Urinary bladder (tissue), 4 donors: ENCODE measurements at places on chromosomes 12 and 14.

- no peak for DNase-seq
Observed at GRCh38 chr14:89013098-89013504, 188.7 kb downstream of the TTC8 start.

DNA sequence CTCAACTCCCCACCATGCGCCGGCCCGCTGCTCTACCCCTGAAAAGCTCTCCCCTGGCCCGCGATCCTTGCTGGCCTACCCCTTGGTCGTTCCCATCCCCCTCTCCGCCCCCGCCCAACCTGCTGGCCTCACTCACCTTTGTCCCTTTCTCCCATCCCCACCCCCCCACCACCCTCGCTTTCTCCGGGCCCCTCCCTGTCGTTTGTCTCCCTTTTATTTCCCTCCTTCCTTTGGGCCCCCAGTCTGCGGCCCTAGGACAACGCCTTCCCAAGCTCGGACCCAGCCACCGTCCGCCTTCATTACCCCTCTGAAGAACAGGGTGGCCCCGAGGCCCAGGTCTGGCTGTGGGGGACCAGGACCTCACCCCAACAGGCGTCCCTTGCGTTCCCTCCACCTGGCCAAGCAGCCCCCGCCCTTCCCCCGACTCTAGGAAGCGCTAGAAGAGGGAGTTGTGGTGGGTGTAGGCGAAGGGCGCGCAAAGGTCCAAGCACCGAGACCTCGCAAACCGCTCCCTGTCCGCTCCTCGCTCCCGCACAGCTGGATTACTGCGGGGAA, 6.9 kb upstream of the SLC7A7 start:
- DNase-seq: no peak

DNA sequence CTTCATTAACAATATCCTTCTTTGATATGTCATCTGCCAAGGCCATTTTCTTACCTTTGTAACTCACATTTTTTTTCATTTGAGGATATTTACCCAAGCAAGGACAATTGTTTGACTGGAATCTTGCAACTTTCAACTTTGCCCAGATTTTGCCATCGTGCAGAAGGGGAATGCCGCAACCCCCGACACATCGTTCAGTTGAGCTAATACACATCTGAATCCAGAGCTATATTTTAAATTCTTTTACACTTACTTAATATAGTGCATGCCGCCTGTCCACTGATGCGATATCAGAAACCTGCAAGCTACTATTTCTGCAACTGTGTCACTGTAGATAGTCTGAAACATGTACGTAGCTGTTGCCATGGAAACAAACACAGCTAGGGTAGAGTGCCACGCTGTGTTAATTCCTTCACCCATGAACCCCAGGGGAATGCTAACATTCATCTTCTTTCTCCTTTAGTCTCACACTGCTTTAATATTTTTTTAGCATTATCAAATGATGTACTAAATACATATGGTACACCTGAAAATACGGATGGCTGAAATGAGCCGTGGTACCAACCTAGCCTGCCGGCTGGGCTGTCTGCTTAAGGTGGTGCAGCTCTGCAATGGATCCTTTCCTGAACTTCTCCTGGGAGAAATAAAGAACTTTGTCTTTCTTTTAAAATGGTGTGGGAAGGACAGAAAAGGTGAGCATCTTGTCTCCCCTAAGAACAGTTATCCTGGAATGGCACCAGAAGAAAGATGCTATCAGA, 77.0 kb upstream of the FOXN3 start:
- DNase-seq: no peak

GRCh38 chr14:97380539-97380941, 583.4 kb downstream of the VRK1 start:
- DNase-seq: no peak

DNA sequence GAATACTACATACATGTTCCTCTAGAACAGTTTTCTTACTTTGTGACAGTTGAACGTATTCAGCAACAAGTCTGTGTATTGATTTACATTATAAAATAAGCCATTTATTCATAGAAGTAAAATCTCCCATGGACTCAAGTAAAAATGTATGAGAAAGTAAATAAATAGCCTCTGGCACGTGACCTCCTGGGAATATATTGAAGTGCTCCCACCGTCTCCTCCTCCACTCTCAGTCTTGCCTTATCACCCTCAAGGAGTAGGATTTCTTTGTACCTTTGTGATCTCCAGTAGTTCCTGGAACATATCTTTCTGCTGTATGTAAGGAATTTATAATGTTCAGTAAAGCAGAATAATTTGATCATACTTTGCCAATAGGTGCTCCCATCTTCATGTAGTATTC, 90.9 kb downstream of the DIP2B start:
- DNase-seq: no peak

DNA sequence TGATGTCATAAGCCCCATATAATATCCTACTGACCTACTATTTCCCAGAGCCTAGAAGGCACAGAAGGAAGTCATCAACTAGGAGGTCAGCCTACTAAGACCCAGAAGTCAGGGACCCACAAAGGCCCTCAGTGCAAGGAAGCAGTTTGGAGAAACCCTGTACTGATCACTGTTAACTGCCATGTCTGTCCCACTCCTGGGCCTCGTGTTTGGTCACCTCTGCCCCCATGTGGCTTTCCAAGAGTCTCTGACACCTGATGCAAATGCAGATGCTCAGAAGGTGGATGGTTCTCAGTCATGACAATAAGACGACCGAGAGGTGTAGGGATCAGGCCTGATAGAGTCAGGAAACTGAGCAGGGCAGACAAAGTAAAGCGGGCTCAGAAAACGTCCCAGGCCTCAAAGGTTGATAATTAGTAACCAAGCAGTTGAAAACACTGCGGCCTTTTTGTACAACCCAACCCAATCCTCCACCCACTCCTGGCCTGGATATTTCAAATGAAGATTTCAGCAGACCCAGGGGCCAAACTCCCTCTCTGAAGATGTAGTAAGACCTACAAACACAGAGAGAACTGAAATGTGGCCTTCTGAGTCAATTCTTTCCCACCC, 23.4 kb downstream of the PRKAB1 start:
- no peak for DNase-seq

GRCh38 chr14:72631401-72631800, 262.5 kb downstream of the DPF3 start:
- no peak for DNase-seq

DNA sequence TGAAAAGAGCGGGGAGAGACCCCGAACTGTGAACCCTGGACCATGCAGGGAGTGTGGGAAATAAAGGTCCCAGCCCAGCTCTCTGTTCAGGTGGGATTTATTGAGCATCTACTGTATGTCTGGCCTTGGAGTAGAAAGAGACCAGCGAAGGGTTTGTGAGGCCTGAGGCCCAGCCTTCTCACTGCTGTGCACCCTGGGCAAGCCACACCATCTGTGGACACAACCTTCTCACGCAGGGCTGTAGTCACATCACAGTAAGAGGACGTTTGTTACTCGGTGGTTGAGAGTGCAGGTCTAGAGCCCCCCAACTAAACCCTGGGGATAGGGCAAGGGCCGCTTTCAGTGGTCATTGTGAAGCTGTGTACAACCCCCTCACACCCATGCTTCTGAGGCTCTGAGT, 18.2 kb downstream of the FAM222A start:
- no peak for DNase-seq

DNA sequence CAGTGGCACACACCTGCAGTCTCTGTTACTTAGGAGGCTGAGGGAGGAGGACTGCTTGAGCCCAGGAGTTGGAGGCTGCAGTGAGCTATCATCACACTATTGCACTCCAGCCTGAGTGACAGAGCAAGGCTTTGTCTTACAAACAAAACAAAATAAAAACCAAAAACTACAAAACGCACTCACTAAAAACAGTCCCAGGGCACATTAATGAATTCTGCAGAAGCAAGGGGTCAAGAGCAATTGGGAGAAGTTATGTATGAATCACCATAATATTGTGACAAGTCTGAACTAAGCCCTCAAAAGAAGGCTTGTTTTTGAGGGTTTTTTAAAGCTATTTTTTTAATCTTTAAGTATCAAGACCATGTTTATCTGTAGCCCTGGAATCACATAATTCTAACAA, 201.1 kb downstream of the MED13L start:
- no peak for DNase-seq

DNA sequence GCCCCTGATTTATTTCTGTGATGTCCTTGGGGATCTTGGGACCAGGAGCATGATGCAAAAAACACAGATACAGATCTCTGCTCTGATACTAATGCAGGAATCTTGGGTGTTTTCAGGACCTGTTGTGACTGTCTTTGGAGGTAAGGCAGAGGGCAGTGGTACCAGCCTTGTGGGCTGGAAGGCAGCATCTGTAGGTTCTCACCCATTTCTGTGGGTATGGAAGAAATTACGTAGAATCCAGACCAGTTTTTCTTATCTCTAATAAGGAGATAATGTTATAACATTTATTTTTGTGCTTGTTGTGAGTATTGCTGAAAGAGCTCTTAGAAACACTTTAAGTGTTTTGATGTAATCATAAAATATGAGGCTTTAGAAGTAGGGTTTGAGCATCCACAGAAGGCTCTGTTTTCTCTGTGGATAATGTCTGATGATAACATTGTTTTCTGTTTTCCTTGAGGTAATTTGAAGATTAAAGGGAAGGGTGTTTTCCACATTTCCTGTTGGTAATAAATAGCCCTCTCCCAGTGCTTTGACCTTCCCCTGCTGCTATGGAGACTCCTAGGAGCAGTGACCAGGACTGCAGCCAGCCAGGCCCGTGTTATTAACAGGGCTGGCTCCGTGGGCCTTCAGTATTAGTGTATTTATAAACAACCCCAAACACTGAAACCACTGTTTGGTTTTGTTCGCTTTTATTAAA, 9.4 kb upstream of the DCP1B start:
- no peak for DNase-seq

DNA sequence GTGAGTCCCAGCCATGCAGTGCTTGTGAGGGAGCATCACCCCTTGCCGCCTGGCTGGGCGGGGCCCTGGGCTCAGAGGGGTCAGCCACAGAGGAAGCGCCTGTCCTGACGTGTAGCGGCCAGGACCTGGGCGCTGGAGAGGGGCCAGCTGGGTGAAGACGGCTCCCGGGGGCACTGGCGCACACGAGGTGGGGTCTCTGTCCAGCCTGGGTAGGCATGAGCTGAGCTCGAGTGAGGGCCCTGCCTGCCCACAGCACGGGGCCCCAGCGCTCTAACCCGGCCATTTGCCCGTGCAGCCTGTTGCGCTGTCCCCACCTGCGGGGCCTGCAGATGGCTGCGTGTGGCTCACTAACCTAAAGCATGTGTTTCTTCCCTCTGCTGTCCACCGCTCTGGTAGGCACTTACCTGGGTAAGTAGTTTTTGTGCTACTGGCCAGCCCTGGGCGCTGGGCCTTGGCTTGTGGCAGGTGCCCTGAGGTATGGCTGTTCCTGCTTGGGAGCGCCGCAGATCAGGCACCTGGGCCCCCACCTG, 6.6 kb upstream of the CRIP2 start:
- no peak for DNase-seq

DNA sequence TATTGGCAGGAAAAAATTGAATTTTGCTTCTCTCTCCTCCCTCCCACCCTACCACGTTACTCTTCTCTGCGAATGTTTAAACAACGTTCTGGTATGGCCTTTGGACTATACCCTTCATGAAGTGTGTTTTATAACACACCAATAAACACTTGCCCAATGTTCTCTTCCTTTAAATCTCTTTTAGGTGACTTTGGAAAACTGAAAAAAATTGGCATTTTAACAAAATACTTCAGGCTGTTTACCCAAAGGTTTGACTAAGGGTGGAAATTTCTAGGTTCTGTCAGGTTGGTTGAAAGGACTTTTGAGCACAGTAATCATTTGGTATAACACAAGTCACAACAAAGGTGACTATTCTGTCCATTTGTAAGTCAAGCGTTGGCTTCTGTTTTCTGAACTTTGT, 446.8 kb downstream of the AEBP2 start:
- DNase-seq: no peak

- DNase-seq: no peak
Observed at GRCh38 chr12:88753066-88753465, 172.8 kb upstream of the KITLG start.

DNA sequence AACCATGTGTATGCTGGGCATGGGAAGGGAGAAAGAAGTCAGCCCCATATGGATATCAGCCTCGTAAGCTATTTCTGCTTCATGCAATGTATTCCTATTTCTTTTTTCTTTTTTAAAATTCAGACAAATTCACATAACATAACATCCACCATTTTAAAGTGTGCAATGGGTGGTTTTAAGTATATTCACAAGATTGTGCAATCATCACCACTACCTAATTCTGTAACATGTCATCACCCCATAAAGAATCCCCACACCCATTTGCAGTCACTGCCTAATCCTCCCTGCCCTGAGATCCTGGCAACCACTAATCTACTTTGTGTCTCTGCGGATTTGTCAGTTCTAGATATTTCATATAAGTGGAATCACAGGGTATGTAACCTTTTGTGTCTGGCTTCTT, 9.5 kb downstream of the POMT2 start:
- DNase-seq: no peak

- no peak for DNase-seq
Observed at GRCh38 chr12:100656141-100656540, 82.7 kb downstream of the GAS2L3 start.

GRCh38 chr12:87160848-87161601, 868.2 kb downstream of the C12orf50 start:
- DNase-seq: no peak

GRCh38 chr14:85316701-85317410, 213.1 kb upstream of the FLRT2 start:
- no peak for DNase-seq

GRCh38 chr12:92927436-92928281, 1.4 kb downstream of the EEA1 start:
- DNase-seq: no peak

- no peak for DNase-seq
Observed at GRCh38 chr12:51798501-51798900, 50.0 kb downstream of the FIGNL2 start.

- DNase-seq: no peak
Observed at GRCh38 chr12:69755302-69755701, 16.6 kb downstream of the RAB3IP start.

DNA sequence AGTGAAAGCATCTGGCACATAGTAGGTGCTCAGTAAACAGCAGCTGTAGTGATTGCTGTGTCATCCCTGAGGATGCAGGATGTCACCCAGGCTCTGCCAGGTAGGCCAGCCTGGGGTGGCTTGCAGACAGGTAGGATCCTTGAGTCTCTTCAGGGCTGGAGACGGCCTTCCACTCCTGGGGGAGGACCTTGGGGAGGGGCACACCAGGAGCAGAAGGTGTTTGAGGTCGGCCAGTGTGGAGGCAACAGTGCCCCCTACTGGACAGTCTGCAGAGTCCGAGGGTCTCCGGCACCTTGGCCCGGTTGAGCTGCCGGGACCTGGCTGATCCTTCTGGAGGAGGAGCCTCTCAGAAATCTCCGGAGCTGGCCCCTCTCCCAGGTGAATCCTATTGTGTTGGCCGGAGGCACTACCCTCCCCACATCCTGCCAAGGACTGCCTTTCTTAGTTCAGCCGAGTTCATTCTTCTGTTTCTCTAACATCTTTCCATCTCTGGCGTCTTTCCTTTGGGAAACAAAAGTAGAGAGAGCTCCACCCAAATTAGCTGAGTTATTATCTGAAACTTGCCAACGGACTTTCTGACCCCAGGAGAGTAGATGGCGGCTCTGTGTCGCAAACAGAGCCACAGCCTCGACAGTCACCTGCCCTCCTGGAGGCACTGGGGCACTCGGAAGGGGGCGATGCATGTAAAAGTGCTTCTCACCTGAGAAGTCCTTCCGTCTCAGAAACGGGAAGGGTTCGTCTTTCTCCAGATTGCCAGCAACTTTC, 41.8 kb upstream of the CLMN start:
- no peak for DNase-seq

GRCh38 chr12:110698171-110698902, 9.4 kb upstream of the HVCN1 start:
- peak; percentile 40 for DNase-seq

GRCh38 chr12:29728030-29728429, 55.7 kb downstream of the TMTC1 start:
- DNase-seq: no peak
